ENCODE measurements at places on chromosomes 6 and 20. TPM values are rescaled to one million over a fixed set of nuclear protein-coding genes. Genes with fewer than 3 reads are reported as not detected.
A peak's percentile ranks its signal among the peaks of the same experiment; 100 is the strongest.

GRCh38 chr6:13273931-13274706 lies 54.2 kb downstream of the TBC1D7 start:
- DNase-seq = peak; percentile 94

DNA sequence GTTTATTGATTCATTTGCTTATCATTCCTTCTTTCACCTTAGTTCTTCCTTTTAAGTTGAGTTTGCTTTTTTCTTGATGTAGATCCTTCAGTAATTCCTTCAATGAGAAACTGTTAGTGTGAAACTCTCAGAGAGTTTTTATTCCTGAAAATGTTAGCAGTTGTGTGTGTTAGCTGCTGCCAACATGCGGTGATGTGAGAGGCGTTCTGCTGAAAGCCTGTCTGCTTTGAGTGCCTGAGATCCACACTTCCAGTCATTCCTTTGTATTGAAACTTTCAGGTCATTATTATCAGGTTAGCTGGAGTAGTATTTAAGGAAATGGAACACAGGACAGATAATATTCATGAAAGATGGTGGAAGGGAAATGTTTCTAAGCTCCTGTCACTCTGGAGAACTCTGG lies 70.0 kb upstream of the SUPT3H start:
- no peak for DNase-seq

Gene MYL9
- total RNA-seq = 3.8 TPM

Gene NFKBIL1
- total RNA-seq = 17.8 TPM

Gene MATN4
- total RNA-seq = not detected

- no peak for DNase-seq
Observed at GRCh38 chr6:3119040-3119723, 671 bp downstream of the BPHL start.

- no peak for DNase-seq
Observed at GRCh38 chr6:53377289-53377688, 28.5 kb upstream of the ELOVL5 start.

Measured in B cell (primary cell).